ENCODE measurements at places on chromosomes 1 and 21.

DNA sequence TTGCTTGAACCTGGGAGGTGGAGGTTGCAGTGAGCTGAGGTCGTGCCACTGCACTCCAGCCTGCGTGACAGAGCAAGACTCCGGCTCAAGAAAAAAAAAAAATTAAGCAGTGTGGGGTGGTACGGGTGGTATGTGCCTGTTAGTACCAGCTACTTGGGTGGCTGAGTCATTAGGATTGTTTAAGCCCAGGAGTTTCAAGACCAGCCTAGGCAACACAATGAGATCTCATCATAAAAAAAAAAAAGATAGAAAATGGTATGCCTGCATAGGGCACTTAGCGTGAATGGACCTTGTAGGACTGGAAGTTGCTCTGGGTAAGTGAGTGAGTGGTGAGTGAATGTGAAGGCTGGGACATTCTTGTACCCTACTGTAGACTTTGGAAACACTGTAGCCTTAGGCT is 37.0 kb downstream of the TBCE start:
- DNase-seq: peak; percentile 57

- no peak for DNase-seq
Measured at GRCh38 chr1:109832945-109833344, 69.2 kb upstream of the EPS8L3 start.

DNA sequence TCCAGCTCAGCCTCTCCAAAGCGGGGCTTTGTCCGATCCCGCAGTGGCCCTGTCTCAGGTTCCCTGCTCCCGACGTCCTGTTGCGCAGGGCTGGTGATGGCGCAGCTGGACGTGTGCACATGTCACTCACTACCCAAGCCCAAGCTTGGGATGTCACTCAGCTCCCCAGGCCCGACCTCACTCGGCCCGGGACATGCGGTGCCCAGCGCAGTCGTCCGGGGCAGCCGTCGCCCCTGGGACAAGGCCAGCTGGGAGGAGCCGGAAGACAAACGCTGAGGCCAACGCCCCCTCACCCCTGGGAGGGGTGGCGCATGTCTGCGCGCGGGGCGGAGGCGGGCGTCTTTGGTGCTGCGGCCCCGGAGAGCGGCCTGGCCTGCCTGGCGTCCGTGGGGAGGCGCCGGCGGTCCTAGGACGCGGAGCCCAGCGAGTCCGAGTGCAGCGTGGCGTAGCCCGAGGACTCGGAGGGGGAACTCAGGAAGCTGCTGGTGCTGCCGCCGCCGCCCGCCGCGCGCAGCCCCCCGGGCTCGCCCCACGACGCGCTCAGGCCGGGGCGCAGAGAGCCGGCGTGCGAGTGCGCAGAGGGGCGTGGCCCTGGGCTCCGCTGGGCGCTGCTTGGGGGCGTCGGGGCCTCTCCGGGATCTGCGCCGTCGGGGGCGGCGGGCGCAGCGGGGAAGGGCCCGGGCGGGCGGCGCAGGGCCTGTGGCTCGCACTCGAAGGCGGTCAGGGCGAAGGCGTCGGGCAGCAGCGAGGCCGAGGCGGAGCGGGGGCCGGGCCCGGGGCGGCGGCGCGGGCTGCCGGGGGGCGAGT is 5.2 kb downstream of the HES3 start:
- peak; percentile 49 for DNase-seq

GRCh38 chr1:223301371-223301770 is 62.6 kb downstream of the SUSD4 start:
- DNase-seq: no peak

DNA sequence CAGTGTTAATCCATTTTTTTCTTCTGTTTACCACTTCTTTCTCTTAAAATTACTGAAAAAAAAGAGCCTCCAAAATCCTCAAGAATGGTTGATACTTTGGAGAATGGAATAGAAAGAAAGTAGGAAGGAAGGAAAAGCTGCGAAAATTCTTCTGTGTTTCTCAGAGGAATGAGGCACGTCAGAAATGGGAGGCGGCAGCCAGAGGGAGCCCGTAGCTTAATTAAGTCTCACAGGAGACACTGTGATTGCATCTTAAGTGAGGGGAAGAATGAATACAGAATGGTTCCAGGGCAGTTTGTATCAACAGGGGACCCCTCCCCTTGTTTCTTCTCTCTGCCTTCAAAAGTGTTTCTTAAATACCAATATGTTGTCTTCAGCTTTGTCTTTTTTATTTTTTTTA is 1099.5 kb downstream of the PLA2G4A start:
- DNase-seq: peak; percentile 41

- peak; percentile 85 for DNase-seq
Measured at GRCh38 chr1:109263597-109264378, 14.4 kb downstream of the CELSR2 start.

DNA sequence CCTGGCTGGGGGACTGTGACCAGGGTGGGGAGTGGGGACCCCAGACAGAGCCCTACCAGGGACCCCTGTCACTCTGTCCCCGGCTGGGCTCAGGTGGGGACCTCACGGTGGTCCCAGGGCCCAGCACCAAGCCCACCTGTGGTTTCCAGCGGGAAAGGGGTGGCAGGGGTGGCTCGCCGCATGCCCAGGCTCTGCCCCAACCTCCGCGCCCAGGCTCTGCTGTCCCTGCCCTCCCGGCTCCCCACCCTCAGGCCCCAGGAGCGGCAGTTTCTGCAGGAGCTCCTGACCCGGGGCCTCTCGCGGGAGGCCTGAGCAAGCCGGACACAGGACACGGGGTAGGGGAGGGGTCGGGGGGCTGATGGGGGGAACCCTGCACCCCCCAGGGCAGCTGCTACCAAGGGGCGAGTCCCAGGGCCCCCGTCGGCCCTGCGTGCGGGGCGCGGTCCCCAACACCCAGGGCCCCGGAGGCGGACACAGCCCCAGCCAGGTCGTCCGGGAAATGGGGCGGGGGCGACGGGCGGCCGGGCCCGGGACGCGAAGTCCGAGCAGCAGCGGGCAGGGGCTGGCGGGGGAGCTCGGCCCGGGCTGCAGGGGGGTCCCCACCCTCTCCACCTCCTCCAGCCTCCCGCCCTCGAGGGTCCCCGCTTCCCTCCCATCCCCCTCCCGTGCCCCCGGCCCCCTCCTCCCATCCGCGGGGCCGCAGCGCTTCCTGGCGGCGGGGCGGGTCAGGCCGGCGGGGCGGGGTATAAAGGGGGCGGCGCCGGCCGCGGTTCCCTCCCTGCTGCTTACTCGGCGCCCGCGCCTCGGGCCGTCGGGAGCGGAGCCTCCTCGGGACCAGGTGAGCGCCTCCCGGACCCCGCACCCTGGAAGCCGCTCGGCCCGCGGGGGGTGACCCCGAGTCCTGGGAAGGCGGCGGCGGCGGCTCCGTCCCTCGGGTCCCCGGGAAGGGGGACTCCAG is at the start of gene COL6A2:
Gene COL6A2, plus strand, starts transcription at position 777 of the 958 bp plus-strand sequence.
- peak; percentile 77 for DNase-seq

GRCh38 chr1:91817211-91817905 is 68.6 kb downstream of the TGFBR3 start:
- DNase-seq: no peak

DNA sequence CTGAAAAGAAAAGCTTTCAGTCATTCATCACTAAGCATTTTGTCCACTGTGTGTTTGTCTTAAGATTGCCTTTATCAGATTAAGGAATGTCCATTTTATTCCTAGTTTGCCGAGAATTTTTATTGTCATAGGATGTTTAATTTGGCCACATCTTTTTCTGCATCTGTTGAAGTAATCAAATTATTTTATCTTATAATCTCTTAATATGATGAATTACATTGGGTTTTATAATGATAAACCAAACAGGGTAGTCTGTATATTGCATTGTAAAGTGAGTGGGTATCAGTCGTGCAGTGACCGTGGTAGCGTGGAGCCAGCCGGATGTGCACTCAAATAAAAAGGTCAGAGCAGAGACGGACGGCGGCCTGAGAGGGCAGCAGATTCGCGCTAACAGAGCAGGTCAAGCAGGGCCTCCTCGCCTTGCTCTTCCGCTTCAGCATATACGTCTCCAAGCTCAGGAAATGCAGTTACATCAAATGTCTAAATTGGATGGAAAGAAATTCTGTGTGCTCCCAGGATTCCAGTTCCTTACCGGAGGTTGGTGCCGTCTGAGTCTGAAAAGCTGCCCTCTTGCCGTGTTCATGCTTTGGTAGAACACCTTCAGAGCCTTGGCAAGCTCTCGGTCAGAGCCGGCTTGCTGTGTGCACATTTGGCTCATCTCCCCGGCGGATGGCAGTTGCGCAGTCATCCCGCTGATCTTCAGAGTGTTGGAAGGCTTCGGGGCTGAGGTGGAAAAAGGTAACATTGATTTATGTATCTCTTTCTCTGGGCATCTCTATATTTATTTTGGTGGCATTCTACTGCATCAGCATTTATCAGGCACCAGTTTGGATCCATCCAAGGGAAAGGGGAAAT is 51.5 kb downstream of the SCCPDH start:
- DNase-seq: no peak

DNA sequence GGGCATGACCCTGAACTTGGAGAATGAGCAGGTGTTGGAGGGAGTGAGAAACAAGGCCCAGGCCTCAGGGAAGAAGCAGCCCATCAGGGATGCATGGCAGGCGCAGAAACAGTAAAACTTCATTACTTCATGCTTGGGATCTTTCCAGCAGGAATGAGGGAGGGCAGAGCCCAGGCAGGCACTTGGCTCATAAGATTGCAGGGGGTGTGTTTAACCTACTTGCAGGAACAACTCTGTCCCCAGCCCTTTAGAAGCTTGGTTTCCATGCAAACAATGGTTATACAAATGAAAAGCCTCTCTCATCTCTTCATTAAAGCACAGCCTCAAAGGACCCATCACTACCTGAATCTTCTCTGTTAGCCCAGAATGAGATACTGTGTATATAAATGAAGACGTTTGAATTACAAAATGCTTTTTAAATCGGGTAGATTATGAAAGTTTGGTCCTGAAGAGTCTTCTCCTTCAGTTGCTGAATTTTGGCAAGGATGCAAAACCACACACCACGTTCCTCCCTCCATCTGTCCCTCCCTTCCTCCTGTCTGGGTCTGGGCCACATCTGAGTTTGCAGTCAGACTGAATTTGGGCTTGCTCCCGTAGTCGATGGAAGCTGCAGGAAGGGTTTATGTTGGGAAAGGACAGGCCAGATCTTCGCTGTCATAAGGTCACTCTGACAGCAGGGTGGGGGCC is 154.4 kb upstream of the KLHDC7A start:
- DNase-seq: no peak

GRCh38 chr1:16630661-16631247 is 17.4 kb upstream of the NBPF1 start:
- no peak for DNase-seq

GRCh38 chr1:225541383-225541782 is 111.5 kb downstream of the ENAH start:
- DNase-seq: peak; percentile 18
